Activated naive CD4-positive, alpha-beta T cell treated with anti-CD3 and anti-CD28 coated beads, Interleukin-2, amount 50 U/mL, for 16 hours (primary cell): ENCODE measurements at places on chromosomes 11 and 22.

GRCh38 chr11:67545280-67545679, 22.0 kb upstream of the CABP2 start:
- DNase-seq, result no peak

- no peak for DNase-seq
These were observed 69.9 kb downstream of the HORMAD2 start for GRCh38 chr22:30150212-30150611.

DNA sequence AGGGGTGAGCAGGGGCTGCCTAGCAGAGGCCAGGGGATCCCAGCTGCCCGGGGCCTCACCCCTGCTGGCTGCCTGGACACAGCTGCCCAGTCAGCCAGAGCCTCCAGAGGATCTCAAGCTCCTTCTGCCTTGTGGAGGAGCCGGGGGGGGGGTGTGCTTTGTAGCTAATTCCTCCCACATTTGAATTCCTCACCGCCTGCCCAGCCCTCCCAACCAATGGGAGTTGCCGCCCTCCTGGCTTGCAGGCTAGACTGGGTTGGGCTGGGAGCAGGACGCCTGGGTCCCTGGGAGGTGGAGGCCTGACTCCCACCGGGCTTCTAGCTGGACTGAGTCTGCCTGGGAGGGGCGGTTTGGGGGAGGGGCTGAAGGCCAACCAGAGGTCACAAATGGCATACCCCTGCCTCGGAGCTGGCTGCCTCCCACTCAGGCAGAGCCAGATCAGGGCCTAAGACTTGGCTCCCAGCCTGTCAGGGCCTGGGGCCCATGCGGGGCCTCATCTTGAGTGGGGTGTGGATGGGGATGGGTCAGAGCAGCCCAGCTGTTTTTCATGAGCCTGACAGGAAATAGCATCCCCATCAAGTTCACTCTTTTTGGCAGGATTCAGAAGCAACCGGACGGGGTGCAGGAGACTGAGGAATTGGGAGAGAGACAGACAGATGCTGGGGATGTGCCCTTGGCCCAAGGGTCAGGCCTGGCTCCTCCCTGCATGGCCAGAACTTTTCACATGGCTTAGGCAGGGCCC, 29.2 kb upstream of the PDE2A start:
- no peak for DNase-seq

GRCh38 chr11:20626279-20626678, 26.9 kb downstream of the SLC6A5 start:
- no peak for DNase-seq

GRCh38 chr22:50121202-50121740, 31.5 kb downstream of the MOV10L1 start:
- DNase-seq, result no peak

DNA sequence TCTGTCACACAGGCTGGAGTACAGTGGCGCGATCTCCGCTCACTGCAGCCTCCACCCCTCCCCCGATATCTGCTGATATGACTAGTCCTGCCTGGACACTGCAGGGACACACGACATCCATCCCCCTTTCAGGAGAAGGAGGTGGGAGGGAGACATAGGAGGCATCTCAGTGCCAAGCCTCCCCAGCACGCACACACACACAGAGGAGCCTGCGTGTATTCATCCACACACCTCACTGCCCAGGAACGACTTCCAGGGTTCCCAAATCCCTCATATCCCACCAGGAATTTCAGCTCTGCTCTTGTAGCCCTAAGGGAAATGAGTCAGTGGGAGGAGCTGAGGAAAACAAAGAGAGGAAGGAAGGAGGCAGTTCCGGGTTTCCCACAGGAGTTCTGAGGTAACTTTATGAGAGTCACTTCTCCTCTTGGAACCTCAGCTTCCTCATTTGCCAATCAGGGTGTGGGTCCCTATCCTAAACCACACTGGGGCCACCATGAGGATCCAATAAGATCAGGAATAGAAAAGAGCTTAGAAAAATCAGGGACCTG, 37.2 kb upstream of the ACER3 start:
- DNase-seq, result no peak

DNA sequence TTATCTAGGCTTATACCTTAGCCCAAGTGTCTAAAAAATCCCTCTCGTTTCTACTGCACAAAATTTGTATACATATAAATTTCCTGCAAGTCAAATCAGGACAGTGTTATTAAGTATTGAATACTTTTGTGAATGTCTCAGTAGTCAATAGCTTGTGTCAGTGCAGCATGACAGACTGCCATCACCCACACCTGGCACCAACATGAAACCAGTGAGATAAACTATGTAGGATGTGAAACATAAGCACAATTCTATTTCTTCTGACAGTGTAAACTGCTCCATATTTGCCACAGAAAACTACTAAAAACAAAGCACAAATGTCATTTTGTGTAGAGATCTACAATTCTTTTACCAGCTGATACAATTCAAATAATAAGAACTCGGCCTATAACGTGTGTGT, 542.1 kb upstream of the LUZP2 start:
- DNase-seq, result no peak

- no peak for DNase-seq
These were observed 11.7 kb upstream of the COMT start for GRCh38 chr22:19929586-19930550.

DNA sequence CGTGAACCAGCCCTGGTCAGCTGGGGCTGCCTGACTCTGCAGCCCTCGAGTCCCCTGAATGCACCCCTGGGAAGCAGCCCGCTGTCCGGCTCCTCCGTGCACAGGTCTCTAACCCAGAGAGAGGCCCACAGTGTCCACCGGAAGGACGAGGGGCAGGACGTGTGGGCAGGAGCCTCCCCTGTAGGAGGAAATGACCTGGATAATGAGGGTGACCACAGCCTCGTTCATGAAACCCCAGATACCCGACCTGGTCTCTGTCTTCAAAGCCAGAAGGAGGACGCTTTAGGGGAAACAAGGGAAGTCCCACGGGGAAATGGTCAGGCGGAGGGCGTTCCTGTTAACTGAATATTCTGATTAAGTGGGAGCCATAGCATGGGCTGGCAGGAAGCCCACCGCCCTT, 23.3 kb downstream of the LIF start:
- DNase-seq, result no peak

GRCh38 chr22:33302049-33302545, 243.9 kb upstream of the SYN3 start:
- DNase-seq, result peak; percentile 44

GRCh38 chr11:132288036-132288435, 917.6 kb downstream of the NTM start:
- DNase-seq, result no peak

GRCh38 chr11:116797816-116798215, 6.1 kb upstream of the APOA5 start:
- DNase-seq, result no peak

- no peak for DNase-seq
These were observed 66.1 kb downstream of the ME3 start for GRCh38 chr11:86606270-86606835.

- DNase-seq, result no peak
These were observed 187.1 kb downstream of the ARHGAP42 start for GRCh38 chr11:100874203-100874602.

DNA sequence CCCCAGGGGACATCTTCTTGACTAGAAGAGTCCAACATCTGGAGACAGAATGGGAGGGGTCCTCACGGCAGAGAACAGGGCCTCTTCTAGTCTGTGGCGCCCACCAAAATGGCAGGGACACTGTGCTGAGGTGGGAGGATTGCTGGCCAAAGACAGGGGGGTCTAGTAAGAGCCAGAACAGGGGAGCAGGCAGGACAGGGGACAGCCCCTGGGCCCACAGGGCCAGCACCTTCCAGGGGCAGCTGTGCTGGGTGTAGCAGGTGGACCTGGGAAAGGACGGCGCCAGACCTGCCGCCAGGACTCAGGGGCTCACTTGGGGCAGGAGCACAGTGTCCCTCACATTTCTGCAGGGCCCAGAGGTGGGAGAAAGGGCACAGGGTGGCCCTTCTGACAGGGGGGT, 858 bp upstream of the APOBEC3A start:
- DNase-seq, result no peak

DNA sequence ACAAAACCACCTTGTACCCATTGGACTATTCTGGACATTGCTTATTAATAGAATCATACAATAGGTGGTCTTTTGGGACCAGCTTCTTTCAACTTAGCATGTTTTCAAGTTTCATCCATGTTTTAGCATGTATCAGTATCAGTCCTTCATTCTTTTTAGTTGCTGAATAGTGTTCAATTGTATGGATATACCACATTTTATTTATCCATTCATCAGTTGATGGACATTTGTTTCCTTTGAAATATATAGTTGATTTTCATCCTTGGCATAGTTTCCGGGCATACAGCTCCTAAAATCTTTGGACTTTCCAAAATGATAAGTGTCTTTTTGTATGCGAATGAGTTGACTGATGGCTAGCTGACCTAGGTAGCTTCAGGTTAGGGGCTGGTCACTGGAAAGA, 12.2 kb downstream of the PPP6R3 start:
- no peak for DNase-seq

GRCh38 chr22:35231585-35232084, 25.7 kb upstream of the HMGXB4 start:
- DNase-seq, result peak; percentile 72

- DNase-seq, result no peak
These were observed 85.4 kb downstream of the MYO18B start for GRCh38 chr22:25827415-25827814.

DNA sequence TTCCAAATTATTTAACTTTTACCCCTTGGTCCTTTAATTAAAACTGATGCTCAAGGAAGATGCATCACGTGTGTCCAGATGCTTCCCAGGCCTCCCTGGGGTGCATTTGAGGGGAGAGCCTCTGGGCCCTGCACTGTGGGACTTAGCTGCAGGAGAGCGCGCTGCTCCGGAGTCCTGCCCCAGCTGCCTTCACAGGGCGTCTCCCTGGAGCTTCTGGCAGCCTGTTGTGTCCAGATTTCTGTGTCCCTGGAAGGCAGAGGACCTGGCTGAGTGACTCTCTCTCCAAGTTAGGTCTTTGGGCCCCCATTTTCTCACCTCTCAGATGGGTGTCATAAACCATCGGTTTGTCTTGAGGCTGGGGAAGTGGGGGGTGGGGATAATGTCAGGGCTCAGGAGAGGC, 3.0 kb downstream of the ARHGAP8 start:
- DNase-seq, result no peak

GRCh38 chr11:72848846-72849466, 34.7 kb downstream of the ATG16L2 start:
- peak; percentile 33 for DNase-seq

DNA sequence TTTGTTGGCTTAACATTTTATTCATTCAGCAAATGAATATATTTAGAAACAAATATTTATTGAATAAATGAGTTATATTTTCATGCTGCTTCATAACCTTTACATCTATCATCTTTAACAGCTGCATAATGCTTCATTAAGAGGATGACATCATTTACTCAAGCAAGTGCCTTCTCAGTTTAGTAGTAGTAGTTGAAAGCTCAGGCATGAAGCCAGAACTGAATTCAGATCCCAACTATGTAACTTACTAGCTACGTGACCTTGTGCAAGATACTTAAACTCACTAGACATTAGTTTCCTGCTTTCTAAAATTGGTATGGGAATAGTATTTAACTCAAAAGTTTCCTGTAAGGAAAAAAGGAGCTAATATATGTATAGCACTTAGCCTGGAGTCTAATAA, 90.3 kb downstream of the TMPRSS5 start:
- DNase-seq, result no peak

DNA sequence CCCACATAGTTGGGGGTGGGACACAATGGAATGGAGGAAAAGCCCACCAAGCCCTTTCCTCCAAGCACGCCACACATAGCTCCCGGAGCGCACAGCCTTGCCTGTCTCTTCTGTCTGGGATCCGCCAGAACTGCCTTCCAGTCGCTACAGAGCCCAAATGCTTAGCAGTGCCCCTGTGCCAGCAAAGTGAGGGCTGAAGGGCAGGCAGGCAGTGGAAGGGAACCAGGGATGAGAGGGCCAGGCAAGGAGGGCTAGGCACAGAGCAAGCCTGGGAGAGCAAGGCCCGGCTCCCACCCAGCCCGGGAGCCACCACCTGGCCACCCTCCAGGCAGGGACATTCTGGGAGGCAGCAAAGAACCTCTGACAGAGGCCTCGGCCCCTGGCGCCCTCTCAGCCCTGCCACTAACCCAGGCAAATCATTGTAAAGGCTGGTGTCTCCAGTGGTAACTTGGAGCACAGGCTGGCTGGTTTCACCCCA, 32.5 kb downstream of the PPP2R1B start:
- DNase-seq, result no peak
